ENCODE measurements at places on chromosomes 16 and 17.

DNA sequence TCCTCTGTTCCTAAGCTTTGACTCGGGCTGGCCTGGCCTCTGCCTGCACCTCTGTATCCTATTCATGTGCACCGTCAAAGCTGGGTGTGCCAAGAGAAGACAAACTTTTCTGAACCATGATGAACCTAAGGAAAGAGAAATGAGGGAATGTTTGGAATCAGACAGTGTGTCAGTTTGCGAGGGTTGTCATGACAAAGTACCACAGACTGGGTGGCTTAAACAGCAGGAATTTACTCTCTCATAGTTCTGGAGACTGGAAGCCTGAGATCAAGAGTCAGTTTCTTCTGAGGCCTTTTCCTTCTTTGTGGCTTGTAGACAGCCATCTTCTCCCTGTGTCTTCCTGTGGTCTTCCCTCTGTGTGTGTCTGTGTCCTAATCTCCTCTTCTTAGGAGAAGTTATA, 129.0 kb downstream of the KATNIP start:
- DNase-seq, result no peak

DNA sequence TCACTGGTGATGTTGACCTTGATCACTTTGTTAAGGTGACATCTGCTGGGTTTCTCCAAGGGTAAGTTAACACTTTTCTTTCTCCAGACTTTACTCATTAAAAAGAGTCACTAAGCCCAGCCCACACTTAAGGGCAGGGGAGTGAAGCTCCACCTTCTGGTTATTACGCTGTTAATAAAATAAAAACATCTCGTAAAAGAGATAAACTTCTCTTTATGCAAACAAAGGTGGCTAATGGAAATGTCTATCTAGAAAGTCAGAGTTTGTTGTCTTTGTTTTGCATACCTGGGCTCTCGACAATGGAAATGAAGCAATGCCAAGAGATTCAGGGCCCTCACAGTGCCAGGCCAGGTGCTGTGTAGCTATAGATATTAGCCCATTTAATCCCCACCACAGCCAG, 134.4 kb downstream of the ZFHX3 start:
- no peak for DNase-seq

- DNase-seq, result no peak
Measured at GRCh38 chr17:46772475-46773220, 45.8 kb downstream of the WNT3 start.

DNA sequence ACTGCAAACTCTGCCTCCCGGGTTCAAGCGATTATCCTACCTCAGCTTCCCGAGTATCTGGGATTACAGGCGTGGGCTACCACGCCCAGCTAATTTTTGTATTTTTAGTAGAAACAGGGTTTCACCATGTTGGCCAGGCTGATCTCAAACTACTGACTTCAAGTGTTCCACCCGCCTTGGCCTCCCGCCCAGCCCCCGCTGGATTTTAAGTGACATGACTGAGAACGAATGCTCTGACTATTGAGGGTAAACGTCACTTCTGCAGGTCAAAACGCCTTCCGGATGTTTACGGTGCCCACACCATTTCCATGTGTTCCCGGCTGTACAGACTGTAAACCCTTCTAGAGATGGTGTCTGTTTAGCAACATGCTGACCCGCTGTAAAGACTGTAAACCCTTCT, 22.8 kb downstream of the PITPNA start:
- no peak for DNase-seq

- DNase-seq, result peak; percentile 32
Measured at GRCh38 chr16:2963074-2963722, 877 bp upstream of the KREMEN2 start.

GRCh38 chr17:29972277-29972676, 30.8 kb downstream of the EFCAB5 start:
- no peak for DNase-seq

DNA sequence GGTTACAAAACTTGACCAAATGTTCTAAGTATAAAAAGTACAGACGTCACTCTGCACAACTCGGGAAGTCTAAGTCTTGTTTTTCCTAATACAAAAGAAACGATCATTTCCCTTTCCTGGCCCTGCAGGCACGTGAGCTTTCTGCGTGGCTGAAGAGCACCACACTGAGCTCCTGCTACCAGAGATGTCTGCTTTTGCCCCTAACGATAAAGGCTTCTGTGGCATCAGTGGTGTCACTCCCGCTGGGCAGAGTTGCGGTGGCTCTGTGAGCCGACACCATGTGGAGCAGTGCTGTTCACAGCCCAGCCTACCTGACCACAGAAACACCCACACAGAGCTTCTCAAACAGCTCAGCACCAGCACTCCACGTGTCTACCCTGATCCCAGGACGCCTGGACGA, 20.5 kb downstream of the EMC8 start:
- DNase-seq, result no peak

- DNase-seq, result peak; percentile 95
Measured at GRCh38 chr16:29745853-29746345, at the start of gene C16orf54. TSS of gene C16orf54 (minus strand) at chr16:29745990. CDS start at chr16:29744951, 1,039 bp downstream.

GRCh38 chr17:1455291-1455796, 688 bp downstream of the CRK start:
- peak; percentile 14 for DNase-seq

DNA sequence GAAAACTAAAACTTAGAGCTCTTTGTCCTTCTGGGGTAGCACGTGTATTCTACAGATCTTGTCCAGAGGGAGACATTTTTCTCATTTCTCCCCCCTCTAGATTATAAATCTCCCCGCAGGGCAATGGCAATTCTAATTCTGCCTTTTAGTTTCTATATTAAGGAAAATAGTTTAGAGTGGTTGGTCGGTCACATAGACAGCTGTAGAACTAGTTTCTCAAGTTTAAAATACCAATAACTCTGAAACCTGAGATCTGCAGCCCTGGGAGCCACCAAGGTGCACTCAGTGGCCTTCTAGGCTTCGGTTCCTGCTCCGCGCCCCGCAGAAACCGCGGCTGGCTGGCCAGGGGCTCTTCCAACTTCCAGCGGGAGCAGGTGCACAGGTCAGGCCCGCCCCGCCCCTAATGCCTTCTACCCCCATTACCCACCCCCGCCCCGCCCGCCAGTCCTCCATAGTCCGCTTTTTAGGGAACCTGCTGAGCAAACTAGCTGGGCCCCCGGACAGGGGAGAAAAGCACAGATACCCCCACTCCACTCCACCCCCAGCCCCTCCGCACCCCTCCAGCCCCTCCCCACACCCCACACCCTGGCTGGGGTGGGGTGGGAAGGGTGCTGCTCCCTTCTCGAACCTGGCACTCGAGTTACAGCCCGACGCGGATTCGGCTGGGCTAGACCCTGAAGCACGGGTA, 431 bp downstream of the SLFN11 start:
- DNase-seq, result peak; percentile 24

- DNase-seq, result no peak
Measured at GRCh38 chr16:47732523-47733111, 271.5 kb downstream of the PHKB start.

- DNase-seq, result no peak
Measured at GRCh38 chr17:46809110-46809571, 9.4 kb downstream of the WNT3 start.

DNA sequence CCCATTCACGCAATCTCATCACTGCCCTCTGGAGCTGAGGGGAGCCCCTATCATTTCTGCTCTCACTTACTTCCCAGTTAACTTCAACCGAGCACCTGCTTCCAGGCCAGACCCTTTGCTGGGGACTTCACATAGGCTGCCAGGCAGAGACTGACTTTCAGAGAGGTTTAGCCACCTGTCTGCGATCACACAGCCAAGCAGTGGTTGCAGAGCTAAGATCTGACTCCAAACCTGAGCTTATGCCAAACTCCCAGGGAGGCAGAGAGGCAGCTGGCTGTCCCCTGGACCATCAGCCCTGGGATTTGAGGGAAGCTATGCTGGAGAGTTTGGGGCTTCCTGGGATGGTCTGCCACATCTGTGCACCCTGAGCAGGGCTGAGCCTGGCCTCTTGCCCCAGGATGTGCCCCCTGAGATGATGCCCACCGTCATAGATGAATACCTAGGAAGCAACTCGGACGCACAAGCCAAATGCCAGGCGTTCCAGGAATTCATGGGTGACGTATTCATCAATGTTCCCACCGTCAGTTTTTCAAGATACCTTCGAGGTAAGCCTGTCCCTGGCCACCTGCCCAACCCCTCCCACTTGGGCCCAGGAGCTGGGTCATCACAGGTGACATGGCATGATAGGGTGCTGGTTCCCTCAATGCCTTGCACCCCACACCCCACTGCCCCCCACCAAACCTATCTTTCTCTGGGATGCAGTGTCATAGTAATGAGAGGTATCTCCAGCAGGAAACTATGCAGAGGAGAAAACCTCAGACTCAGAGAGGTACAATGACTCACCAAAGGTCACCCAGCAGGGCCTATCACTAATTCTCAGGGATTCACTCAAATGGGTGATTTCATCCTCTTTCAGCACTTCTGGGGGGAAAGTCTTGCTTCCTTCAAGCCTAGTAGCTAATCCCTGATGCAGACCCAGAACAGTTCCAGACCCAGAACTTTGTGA, 10.0 kb downstream of the CES3 start:
- no peak for DNase-seq

DNA sequence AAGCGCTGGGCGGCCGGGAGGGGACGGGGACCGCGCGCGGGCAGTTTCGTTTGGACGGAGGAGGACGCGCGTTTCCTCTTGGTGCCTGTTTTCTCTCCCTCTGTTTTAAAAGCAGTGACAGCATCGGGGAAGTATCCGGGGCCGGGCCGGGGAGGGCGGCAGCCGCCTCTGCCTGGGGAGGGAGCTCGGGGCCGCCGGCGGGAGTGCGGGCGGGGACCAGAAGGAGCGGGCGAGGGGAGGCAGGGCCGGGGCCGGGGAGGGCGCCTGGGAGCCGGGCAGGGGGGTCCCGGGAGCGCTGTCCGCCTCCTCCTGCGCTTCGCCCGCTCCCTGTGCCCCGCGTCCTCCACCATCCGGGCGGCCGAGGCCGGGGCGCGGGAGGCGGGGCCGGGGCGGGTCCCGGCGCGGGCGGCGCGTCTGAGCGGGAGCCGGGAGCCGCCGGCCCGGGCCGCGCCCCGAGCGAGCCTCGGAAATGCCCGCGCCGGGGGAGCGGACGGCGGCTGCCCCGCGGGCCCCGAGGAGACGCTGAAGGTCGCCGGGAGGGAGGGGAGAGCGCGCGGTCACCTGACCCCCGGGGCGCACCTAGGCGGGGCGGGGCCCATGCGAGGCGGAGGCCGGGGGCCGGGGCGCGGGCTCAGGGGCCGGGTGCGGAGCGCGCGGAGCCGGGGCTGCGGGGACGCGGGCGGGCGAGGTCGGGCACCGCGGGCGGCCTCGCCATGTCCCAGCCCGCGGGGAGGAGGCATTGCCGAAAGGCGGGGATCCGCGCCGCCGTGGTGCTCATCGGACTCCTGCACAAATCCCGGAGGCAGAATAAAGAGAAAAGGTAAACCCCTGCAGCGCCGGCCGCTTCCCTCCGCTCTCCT, 57.3 kb downstream of the RAP1GAP2 start:
- peak; percentile 7 for DNase-seq

- DNase-seq, result no peak
Measured at GRCh38 chr17:74946641-74947040, 10.9 kb downstream of the OTOP3 start.

GRCh38 chr16:11253995-11254912, 1.8 kb downstream of the SOCS1 start:
- DNase-seq, result no peak

Measured in T-helper 22 cell (primary cell).